ENCODE measurements at places on chromosomes 3 and 15.

- DNase-seq = peak; percentile 29
Observed at GRCh38 chr15:58212909-58213526, 74.8 kb downstream of the AQP9 start.

GRCh38 chr3:105430455-105430854, 63.7 kb downstream of the ALCAM start:
- DNase-seq = no peak

GRCh38 chr3:181567311-181568075, 144.2 kb upstream of the SOX2 start:
- no peak for DNase-seq

- DNase-seq = no peak
Observed at GRCh38 chr3:24944805-24945520, 450.3 kb upstream of the THRB start.

- DNase-seq = no peak
Observed at GRCh38 chr3:134104031-134104430, 74.3 kb upstream of the SLCO2A1 start.

GRCh38 chr3:131454501-131454900, 48.3 kb downstream of the MRPL3 start:
- peak; percentile 20 for DNase-seq

DNA sequence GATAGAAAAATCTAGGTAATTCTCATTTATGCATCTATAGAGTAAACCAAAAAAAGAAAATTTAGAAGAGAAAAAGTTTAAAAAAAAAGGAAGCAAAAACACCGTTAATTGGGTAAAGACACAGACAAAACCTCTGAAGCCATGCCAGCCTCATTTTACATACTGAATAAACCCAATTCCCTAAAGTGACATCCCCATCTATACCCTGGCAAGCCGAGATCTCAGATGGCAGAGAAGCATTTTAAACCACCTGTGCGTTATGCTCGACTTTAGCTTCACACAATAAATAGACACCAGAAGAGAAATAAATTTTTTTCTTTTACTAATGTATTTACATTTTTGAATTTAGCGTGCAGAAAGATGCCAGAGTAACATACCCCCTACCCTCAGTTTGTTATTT, 382.1 kb downstream of the PLCL2 start:
- no peak for DNase-seq

DNA sequence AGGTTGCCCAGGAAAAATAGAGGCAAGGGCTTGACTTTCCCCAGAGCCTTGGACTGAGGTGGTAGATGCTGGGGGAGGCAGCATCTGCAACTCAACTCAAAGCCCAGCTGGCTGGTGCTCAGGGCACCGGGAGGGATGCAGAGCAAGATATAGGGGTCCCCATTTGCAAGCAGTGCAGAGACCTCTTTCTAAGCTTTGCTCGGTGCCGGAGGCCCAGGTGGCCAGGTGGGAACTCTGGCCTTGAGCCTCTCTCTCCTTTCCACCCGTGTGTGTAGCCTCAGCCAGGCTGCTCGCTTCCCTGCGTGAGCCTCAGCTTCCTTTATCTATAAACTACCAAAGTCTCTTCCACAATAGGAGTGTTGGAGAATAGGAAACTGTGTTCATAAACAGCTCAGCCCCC, 36.5 kb downstream of the SLC6A6 start:
- no peak for DNase-seq

GRCh38 chr3:57583544-57583943, 13.6 kb downstream of the ARF4 start:
- no peak for DNase-seq

DNA sequence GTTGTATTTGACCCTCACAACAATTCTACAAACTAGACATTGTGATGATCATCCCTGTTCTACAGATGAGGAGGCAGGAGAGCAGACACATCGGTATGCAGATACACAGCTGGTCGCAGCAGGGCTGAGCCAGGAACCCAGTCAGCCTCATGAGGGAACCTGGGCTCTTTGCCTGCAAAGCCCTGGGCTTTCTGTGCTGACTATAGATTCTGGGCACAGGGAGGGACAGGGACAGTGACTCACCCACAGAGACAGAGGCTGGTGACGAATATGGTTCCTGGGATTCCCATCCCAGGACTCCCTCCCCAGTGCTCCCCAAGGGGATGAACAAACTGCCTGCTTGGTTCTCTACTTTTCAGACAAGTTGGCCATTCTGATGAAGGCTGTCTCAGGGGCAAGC, 3.8 kb upstream of the CAMP start:
- DNase-seq = no peak

GRCh38 chr15:77573802-77574201, 58.9 kb downstream of the LINGO1 start:
- DNase-seq = no peak

GRCh38 chr3:161576311-161576710, 79.7 kb downstream of the OTOL1 start:
- DNase-seq = no peak

- no peak for DNase-seq
Observed at GRCh38 chr3:186400662-186401061, 38.6 kb upstream of the DGKG start.

DNA sequence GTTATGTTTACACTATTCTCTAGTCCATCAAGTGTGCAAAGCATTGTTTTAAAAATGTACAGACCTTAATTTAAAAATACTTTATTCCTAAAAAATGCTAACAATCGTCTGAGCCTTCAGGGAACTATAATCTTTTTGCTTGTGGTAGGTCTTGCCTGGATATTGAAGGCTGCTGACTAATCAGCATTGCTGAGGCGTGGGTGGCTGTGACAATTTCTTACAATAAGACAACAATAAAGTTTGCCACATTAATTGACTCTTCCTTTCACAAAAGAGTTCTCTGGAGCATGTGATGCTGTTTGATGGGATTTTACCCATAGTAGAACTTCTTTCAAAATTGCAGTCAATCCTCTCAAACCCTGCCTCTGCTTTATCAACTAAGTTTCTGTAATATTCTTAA, 384.0 kb upstream of the TGFBR2 start:
- DNase-seq = no peak

DNA sequence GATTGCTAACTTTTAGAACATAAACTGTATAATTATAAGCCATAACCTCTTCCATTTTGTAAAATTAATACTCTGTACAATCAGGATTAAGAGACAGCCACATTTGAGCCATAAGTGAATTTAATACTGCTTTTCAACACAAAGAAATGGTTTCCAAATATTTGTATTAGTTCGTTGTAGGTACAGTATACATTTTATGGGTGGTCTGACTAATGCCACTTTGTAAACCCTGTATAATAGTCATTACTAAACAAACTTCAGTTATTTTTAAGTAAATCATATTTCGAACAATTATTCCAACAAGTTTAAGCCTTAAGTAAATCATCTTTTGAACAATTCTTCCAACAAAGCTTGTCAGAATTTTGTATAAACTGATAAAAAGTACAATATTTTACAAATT, 11.0 kb downstream of the ALCAM start:
- DNase-seq = no peak

DNA sequence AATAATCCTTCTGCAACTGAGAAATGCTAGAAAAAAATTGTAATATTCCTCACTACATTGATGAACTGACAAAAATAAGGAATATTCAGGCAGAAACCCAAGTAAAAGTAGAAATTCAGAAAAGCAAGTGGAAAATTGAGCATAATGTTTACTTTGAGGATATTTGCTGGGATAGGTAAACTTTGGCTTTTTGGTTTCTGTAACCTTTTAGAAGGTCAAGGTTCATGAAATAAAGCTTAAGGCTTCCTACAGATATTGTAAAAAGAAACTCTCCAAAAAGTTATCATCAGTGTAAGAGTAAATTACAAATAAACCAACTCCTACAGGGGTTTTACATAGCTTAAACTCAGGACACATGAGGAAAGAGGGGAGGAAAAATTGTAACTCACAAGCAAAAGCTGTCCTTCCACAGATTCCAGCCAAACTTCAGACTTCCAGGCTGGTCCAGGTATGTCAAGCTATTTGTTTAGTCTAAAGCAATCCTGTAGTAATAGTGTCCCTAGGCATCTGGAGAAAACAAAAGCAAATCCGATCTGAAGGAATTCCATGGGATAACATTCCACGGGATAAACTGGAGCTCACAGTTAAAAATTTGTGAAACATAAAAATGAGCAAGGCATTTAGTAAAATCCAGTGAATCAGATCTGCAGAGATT, 21.1 kb downstream of the C3orf70 start:
- DNase-seq = no peak

DNA sequence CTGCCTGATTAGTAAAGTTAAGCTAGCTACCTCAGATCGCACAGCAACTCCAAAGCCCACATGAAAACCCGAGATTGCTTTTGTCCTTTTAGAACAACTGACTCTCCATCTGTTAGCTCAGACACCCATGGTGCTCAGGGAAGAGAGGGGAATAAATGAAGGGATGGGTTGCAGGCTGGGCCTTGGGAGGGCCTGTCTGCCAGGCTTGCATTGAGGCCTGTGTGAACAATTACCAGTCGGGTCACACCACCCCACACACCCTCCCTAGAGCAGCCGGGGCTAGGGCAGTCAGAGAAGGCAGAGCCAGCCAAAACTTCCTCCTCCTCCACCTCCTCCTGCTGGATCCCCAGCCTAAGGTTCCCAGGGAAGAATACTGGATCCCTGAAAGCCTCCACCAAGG, 8.8 kb upstream of the PRKAR2A start:
- DNase-seq = no peak

GRCh38 chr3:117846238-117846637, 1136.7 kb downstream of the TUSC7 start:
- no peak for DNase-seq

DNA sequence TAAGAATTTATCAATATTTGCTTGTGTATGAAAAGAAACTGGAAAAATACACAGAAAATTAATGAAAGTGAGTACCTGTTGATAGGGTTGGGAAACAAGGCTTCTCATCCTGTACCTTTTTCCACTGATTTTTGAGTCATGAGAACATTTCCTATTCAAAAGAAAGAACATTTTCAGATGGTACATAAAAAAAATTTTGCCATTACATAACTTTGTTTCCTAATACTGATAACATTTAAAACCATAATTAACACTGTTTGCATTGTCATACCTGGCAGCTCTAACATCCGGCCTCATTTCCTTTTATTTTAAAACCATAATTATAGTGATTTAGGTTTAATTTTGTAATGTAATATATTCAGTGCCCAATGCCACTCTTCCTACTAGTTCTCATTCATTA, 11.7 kb downstream of the NKTR start:
- DNase-seq = no peak

GRCh38 chr15:93900476-93901400, 330.6 kb upstream of the MCTP2 start:
- DNase-seq = no peak

- no peak for DNase-seq
Observed at GRCh38 chr15:69740684-69741083, 288.1 kb downstream of the RPLP1 start.

DNA sequence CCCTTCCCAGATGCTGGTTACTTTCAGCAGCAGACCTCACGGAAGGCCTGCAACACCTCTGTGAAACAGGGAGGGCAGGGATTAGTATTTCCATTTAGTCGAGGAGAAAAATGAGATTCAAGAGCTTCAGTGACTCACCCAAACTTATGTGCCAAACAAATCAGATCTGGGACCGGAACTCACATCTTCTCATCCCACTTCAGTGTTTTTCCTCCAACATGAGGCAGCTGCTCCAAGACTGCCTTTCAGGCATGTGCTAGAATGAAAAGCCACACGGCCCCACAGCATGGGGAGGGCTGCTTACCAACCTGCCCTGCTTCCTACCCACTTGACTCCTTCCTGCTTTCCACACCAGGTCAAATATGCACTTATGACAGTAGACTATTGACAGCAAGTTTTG, 129.4 kb upstream of the SLC24A5 start:
- DNase-seq = peak; percentile 6

- no peak for DNase-seq
Observed at GRCh38 chr3:172506094-172506493, 17.1 kb downstream of the TNFSF10 start.

- DNase-seq = no peak
Observed at GRCh38 chr3:23036728-23037127, 166.4 kb upstream of the UBE2E2 start.

- no peak for DNase-seq
Observed at GRCh38 chr3:15307580-15307979, 24.8 kb downstream of the SH3BP5 start.

GRCh38 chr15:89809093-89809786, 5.4 kb downstream of the ANPEP start:
- DNase-seq = no peak

GRCh38 chr15:25436707-25437106, 2.1 kb downstream of the UBE3A start:
- DNase-seq = no peak

DNA sequence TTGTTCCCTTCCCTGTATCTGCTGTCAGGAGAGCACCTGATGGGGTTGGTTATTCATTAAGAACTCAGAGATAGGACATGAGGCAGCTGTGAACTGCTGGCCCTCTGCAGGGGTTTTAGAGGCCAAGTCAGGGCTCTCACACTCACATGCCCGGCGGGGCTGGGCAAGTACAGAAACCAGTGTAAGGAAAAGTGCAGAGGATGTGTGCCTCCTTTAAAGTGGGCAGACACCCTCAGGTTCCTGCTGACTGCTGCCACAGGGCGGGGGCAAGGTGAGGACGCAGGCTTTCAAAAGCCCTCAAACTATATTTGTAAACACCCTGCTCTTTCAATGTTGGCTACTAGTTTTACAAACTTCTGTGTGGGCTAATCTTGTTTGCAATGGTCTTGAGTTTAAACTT, 22.4 kb downstream of the CXCR6 start:
- DNase-seq = no peak

GRCh38 chr3:150252462-150252861, 155.6 kb upstream of the TSC22D2 start:
- peak; percentile 70 for DNase-seq

DNA sequence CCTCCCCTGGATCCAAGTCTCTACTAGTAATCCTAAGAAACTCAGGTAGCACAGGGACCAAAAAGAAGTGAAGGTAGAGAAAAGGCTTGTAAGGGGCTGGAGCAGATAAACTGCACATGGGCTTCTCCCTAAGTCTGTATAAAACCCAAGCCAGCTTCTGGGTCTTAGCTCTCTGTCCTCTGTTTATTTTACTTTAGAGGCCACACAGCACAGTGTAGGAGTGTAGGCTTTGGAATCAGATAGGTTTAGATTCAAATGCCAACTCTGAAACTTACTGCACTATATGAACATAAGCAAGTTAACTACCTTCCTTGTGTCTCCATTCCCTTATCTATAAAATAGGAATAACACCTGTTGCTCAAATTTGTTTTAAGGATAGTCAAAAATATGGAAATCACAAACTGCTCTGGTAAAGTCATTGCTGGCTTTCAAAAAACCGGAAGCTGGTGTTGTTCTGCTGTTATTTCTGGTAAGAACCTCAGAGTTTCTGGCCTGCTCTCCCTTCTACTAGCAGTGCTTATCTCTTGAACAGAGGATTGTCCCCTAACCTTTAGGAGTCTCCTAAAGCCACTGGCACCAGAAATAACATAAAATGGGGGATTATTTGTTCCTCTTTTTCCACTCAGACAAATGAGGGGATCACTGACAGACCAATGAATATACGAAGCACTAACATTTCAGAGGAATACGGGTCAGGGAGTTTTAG, 33.8 kb downstream of the PIK3R4 start:
- DNase-seq = no peak

Measured in fibroblast of the conjunctiva (primary cell).